Stimulated activated CD8-positive, alpha-beta memory T cell treated with anti-CD3 and anti-CD28 coated beads, Interleukin-2, amount 100 ng/mL, for 48 hours (primary cell): ENCODE measurements at places on chromosomes 11 and 22.

GRCh38 chr22:20953668-20954500 is 13.2 kb upstream of the AIFM3 start:
- DNase-seq, result no peak

DNA sequence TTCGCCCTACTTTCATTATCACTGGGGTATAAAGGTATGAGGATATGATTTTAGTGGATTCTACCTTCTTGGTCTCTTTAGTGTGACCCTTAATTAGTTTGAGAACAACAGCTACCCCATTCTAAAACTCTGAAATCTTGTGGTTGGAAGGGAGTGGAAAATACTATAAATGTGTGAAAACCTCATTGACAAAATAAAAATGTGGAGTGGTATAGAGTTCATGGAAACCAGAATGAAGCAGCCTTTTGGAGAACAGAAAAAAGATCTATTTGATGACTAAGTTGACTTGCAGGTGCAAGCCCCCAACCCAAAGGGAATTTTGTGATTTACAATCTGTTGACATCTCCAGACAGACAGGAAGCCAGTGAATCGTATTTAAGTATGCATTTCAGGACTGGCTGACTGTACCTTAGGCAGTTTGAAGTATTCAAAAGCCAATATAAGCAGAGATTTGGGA is 75.8 kb downstream of the GAS2 start:
- no peak for DNase-seq

GRCh38 chr11:81005595-81005994 is 1564.8 kb upstream of the TENM4 start:
- DNase-seq, result no peak

- DNase-seq, result no peak
Observed at GRCh38 chr22:46551996-46552395, 14.6 kb upstream of the CELSR1 start.

DNA sequence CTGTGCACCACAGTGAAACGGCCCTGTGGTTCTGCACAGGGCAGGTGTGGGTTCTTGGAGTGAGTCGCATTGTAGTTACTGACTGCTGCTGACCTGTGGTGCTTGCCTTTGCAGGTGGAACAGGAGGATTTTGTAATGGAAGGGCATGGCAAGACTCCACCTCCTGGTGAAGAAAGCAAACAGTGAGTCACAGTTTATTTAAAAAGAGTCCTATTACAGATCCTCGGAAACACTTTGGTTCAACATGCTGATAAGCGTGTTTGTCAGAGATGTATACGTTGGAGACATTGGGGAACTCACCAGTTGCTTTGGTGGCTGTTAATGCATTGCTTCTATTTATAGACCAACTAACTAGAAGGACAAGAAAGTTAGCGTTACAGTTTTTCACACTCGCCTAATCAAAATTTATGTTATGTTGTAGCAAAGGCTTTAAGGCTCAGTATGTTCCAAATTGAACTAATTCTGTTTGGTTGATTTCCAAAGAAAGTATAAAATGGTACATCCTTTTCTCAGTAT is 21.7 kb upstream of the TNRC6B start:
- no peak for DNase-seq

DNA sequence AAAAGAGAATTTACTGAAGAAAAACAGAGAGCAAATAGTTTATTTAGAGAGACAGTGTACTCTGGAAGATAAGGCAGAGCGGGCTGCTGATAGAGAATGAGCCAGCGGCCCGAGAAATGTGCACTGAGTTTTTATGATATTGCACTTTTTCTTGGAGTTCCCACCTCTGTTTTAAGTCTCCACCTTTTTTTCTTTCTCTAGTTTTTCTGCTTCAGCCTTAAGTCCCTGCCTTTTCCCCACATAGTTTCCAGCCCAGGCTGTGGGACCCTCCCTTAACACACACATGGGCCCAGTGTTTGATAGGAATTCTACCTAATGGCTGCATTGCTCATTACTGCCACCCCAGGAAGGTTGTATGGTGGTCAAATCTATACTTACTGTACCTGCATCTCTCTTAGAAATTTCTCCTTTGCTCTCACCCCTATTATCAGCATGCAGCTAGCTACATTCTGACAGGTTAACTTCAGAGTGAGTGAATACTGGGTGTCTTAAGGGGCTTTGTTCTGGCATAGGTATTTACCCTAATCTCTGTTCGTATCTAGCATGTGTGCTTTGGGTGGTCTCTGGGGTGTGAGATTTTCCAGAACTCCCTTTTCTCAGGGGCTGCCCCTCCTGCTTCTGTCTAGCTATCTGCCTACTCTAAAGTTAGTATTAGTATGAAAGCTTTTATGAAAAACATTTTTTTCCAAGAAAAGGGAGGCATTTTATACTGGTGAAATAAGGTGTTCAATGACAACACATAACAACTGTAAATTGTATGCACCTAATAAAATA is 127.3 kb upstream of the TOP3B start:
- no peak for DNase-seq

- peak; percentile 25 for DNase-seq
Observed at GRCh38 chr22:26398741-26399153, 30.3 kb upstream of the ASPHD2 start.

DNA sequence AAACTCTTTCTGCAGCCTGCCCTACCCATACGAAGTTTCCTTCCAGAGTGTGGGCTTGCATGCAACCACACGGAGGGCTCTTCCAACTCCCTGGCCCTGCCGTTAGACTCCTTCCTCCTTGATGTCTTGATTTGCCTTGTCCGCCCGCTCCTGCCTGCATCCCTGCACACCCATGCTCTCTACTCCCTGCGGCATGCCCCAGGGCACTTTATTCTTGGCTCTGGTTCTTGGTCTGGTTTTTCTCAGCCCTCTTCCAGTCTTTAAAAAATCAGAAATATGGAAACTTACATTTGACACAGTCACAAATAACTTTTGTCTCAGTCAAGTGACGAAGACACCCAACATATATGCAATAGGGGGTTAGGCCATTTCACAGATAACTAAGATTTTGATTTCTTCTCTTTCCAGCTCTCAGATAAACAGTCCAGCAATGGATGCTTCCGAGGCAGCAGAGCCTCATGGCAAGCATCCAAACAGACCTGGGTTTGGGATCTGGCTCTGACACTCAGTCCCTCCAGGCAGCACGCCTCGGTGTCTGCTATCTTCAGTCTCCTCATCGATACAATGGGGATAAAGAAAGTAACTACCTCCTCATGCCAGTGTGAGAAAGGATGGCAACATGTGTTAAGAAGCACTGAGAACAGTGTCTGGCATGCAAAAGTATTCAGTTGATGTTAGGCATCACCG is 15.7 kb upstream of the OPCML start:
- no peak for DNase-seq

DNA sequence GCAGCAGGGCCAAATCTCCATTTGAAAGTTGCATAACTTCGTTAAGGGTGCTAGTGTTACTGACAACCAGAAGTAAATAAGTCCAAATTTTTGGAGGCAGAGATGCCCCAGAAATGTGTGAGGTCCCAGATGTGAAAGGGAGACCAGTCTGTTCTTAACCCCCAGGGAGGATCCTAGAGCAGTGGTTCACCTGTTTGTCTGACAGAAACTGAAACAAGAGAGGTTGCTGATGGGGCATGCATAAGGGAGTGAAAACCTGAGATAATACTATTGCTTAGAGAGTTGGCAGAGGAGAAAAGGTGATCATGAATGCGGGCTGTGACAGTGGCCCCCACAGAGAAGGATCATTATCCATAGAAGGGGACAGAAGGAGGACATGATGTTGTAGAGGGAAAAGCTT is 3.8 kb downstream of the CBLIF start:
- no peak for DNase-seq

GRCh38 chr11:86592659-86593451 is 79.6 kb downstream of the ME3 start:
- peak; percentile 84 for DNase-seq

GRCh38 chr22:41338614-41339212 is 37.4 kb downstream of the ZC3H7B start:
- DNase-seq, result no peak

DNA sequence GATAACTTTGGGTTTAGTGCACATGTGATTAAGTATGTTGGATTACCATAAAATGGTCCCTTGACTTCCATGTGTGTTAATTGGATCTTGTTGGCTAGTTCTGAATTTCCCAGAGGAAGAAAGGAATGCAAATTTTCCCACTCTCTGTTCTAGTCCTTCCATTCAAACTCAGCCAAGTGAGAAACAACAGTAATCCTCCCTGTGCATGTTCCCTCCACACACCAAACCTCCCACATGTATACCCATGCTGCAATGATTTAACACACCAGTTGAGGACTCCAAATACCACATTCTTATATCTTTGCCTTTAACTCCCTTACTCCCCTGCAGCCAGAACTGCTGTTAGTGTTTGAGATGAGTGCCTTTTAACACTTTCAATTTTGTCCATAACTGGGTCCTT is 1158.9 kb downstream of the DLG2 start:
- no peak for DNase-seq

GRCh38 chr11:45105233-45105983 is 41.0 kb upstream of the PRDM11 start:
- DNase-seq, result peak; percentile 42

GRCh38 chr11:35030716-35031213 is 108.2 kb upstream of the CD44 start:
- no peak for DNase-seq

DNA sequence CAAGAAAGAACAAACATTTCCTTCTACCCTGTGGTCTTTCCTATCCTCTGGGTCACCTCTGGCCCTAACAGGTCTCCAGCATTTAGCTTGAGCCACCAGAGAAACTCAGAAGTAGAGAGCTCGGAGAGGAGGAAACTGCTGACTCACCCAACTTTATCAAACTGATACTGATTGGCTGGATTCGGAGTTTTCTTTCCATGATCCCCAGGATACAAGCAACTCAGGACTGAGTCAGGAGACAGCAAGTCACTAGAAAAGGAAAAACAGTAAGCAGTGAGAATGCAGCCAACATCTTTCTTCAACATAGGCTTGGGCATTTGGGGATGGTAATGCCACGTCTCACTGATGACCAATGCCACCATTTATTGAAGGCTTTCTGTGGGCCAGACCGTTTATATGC is 32.7 kb downstream of the THOC5 start:
- no peak for DNase-seq

DNA sequence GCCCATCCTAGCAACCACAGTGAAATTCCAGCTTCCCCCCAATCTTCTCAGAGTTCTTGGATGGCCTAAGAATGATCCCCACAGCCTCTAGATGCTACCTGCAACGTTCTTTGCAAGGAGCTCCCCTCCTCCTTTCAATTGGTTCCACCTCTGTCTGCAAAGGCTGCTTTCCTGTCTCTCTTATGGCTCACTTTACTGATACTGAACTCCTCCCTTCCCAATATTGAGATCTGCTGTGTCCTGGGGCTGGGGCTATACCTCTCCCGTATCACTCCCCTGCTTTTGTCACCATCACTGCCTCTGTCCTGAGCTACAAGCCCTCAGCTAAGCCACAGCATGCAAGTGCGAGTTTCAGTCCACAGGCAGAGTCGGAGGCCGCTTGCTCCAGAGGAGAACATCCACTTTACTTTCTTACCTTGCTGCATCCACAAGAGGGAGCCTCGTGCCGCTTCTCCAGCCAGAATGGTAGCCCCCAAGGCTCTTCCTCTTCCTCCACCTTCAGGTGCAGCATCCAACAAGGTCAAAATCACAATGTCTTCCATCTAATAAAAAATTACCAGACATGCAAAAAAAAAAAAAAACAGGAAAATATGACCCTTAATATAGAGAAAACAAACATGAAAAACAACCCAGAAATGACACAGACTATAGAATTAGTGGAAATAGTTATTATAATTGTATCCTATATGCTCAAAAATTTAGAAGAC is 48.6 kb upstream of the TMEM45B start:
- DNase-seq, result no peak

DNA sequence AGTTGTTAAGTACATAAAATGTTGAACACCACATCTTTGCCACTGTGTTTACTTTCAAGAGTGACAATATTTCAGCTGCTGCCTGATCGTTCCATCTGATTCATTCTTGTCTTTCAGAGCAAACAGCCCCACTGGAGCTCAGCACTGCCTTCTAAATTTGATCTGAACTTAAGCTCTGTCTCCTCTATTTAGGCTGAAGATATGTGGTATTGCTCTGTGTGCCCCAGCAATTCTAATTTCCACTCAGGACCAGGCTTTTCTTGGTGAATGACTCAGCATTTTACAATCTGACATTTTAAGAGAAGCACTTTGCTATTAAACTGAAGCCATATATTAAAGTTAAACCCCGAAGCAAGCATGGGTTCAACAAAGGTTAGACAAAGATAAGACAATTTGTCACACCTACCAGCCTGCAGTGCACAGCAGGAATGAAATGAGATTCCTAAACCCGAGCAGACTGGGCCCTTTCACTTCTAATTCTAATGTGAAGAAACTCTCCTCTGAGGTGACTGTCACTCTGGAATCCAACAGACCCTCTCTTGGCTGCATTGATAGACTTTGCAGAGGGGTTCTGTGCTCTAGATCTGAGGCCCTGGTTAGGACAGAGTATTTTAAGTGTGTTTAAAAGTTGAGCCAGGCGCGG is 41.7 kb upstream of the PLET1 start:
- DNase-seq, result no peak

DNA sequence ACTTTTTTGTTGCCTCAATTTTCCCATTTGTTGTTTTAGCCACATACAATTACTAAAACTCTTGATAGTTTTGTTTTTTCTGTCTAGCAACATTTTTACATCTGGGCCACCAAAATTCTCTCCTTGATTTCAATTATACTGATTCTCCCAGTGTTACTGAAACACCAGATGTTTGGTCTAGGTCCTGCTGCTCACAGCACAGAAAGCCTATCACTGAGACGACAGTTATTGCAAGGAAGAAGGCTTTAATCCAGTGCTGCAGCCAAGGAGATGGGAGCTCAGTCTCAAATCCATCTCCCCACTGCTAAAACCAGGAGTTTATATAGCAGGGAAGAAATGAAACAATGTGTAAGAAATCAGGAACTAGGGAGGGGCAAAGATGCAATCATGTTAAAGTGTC is 837.7 kb upstream of the CNTN5 start:
- no peak for DNase-seq

DNA sequence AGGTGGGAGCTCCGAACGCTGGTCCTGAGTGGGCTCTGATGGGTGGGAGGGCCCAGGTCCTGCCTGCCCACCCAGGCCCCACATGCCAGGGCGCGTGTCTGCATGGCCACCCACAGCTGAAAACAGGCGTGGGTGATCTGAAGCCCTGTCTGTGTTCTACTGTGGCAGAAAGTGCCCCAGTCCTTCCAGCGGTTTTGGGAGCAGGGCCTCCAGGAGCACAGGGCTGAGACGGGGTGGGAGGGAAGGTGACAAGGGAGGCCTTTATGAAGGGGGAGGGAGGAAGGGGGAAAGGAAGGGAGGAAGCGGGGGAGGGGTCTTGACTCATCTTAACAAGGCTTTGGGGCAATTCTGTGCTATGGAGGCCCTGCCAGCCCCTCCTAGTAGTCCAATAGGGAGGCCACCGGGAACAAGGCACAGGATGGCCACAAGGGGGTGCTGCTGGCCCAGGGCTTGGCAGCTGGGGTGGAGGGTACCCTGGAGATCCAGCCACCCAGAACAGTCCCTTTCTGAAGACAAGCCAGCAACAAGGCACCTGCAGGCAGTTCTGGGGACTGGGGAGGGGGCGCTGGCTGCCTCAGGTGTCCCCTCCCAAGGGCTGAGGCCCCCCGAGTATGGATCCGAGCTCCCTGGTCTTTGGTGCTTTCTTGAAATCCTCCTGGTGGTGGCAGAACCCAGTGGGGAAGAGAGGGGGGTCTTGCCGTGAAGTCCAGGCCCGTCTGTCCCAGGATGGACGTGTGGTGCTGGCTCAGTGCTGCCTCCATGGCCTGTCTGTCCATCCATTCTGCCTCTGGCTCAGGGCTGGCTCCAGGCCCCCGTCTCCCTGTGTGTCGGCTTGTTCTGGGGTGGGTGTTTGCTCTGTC is 6.3 kb upstream of the FADS3 start:
- peak; percentile 75 for DNase-seq

GRCh38 chr11:1129611-1130160 is 28.1 kb upstream of the MUC5AC start:
- DNase-seq, result no peak
